ENCODE measurements at places on chromosomes 6 and 20.

DNA sequence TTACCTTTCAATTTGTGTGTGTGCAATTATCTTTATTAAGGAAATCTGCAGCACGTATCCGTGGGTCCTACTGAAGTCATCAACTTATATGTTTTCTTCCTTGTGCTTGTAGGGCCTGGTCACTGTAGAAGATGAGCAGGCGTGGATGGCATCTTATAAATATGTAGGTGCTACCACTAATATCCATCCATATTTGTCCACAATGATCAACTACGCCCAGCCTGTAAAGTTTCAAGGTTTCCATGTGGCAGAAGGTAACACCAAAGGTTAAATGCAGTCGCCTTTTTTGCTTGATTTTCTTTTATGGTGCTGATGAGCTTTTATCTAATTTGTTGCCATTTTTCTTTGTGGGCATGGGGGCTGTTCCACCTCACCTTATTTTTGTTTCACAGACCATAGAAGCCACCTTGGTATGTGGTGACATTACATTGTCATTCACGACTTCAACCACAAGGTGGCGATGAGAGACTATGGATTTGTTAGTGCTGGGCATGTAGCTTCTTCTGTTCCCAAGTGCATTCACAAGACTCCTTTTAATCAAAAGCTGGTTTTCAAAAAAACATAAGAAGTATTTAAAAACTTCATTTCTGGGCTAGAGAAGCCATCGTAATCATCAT lies 106.5 kb upstream of the LAMP5 start:
- DNase-seq = peak; percentile 78

GRCh38 chr6:25706314-25707014 lies 48.1 kb upstream of the SLC17A4 start:
- DNase-seq = no peak

DNA sequence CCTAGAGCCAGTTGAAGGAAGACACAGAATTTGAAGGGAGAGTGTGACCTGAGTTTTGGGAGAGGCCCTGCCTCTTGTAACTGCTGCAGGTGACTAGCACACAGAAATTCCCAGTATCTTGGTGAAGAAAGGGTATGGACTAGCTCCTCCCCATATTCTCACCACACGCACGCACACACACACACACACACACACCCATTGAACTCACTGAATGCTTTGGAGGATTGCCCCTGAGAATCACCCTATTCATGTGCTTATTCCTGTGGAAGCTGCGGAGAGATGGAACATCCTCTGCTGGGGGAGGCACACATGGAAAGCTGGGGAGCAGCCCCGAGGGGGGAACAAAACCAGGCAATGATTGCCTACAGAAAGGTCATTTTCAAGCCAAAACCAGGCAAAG lies 6.2 kb upstream of the LMBRD1 start:
- DNase-seq = no peak

DNA sequence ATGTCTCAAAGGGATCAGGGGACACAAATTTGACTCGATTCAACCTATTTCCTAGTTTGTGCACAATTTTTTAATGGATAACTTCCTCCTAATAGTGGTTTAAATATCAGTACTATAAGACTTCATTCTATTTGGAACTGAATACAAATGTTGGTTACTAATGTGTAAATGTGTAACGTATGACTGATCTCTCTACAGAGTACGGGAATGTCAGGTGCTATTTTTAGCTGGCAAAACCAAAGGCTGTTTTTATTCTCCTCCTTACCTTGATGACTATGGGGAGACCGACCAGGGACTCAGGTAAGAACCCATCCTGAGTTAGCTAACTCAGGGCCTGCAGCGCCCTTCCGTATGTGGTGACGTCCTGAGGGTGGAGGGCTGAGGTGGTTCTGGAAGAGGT lies 33.0 kb downstream of the PRPH2 start:
- no peak for DNase-seq

DNA sequence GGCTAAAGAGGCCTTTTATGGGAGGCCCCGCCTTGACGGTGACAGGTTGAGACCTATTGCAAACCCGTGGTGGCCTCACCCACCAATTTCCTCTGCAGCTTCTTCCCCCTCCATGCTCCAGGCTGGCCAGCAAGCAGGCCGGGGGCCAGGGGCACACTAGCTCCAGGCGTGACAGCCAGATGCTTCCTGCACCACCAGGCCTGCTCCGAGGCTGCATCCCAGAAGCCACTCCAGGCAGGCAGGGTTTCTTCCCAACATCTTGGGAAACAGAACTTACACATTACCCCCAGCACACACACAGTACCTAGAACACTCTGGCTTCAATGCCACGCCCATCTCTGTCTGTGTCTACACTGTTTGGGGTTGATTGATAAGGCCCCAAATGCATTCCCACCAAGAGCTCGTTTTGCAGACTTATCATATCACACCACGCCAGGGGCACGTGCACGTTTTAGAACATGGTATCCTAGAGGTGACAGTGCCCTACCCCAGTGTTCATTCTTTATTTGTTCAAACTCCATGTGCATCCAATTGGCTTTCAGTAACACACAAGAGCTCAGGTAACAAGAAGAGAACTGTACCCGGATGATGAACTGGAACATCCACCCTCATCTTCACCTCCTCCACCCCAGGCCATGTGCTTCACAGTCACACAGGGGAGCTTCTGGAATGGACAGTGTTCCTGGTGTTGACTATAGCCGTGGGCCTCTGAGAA lies 221.4 kb upstream of the RREB1 start:
- DNase-seq = no peak

Measured in IMR-90 (cell line).